Cardiac fibroblast (primary cell): ENCODE measurements at places on chromosomes 3 and 15.

DNA sequence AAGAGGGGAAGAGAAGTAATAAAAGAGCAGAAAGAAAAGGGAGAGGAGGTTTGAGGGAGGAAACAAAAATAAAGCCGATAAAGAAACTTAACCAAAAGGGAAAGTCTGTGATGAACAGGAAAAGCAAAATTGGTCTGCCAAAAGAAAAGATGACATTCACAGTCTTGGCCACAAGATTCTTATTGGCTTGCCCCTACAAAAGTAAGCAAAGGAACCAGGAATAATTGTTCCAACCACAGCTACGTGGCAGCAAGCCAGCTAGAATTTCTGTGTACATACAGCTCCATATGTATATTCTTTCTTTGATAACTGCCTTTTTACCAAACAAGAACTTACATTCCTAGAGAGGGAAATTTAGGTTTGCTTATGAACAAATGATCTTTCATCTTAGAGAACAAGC lies 79.6 kb downstream of the MLH1 start:
- DNase-seq: peak; percentile 80

GRCh38 chr3:53643757-53644156 lies 149.3 kb downstream of the CACNA1D start:
- no peak for DNase-seq

DNA sequence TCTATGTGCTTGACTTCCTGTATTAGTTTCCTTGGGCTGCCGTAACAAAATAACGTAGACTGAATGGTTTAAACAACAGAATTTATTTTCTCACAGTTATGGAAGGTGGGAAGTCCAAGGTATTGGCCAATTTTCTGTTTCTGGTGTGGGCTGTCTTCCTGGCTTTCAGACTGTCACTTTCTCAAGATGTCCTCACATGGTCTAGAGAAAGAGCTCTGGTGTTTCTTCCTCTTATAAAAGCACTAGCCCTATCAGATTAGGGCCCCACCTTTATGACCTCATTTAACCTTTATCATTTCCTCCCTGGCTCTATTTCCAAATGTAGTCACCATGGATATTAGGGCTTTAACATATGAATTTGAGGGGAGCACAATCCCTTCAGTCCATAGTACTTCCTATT lies 54.6 kb downstream of the SPRED1 start:
- no peak for DNase-seq

DNA sequence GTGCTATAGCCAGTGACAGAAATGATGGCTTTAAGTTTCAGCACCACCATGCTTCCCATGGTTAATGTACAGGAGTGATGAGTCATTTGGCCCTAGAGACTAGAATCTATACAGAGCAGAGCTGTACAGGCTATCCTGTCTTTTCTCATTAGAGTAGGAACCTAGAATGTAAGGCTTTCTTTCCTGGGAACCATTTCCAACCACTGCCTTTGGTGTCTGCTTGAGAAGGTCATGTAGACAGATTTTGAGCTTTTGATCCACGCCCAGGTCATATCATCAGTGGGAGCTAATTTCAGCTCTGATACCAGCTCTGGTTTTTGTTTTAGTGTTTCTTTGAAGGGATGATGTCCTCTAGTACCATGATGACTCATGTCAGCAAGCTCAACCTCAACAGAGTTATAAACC lies 543.1 kb downstream of the NTRK3 start:
- DNase-seq: no peak

DNA sequence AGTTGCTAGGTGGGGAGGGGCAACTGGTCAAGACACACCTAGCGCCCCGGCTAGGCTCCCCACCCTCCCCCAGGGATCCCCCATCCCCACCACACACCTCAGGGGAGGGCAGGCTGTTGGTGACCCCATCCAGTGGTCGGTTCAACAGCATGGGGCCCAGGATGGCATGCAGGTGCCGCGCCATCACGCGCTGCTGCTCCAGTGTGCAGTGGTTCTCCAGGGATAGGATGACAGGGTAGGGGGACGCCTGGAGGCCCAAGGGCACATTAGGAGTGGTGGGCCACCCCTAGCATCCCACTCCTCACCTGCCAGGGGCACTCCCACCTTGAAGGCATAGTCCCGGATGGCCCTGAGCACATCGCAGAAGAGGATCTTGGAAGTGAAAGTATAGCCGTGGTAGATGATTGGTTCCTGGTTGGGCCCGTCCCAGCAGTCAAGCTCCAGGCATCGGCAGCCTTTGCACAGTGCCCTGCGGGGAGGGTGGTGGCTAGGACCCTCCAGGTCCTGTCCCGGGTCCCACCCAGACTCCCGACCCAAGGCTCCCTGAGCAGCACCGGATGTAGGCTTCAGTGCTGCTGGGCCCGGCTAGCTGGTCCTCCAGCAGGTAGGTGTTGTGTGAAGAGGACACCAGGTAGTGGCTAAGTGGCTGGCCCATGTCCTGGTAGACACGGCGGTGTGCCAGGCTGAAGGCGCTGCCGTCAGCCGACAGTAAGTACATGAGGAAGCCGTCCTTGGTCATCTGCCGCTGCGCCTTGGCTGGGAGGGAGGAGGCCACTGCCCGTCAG lies 19.4 kb downstream of the VILL start:
- DNase-seq: no peak

DNA sequence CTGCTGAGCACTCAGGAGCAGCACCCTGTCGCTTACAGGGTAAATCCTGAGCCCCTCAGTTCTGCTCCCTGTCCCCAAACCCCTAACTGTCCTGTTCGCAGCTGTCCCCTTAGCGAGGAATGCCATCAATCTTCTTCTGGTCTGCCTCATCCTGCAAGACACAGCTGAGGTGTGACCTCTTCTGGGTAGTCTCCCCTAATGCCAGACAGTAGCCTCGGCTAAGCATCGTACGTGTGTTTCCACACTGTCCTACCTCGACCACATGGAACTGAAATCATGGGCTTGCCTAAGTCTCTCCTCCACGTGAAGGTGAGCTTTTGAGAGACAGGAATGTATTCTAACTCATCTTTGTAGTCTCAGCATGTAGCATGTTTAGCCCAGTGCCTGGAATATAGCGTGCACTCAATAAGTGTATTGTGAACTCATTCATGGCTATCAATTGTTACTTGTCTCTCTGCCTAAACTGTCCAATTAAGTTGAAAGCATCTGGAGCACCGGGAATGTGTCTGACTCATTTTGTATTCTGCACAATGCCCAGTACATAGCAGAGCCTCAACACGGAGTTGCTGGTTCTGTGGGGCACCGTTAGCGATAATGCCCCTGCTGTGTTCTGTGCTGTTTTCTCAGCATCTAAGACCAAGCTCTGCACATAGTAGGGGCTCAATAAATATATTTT lies 90.2 kb downstream of the HES1 start:
- DNase-seq: no peak

GRCh38 chr3:37987751-37988179 lies 2.8 kb upstream of the VILL start:
- no peak for DNase-seq

GRCh38 chr15:42921342-42921731 lies 759 bp upstream of the TTBK2 start:
- peak; percentile 25 for DNase-seq

GRCh38 chr3:16186086-16186485 lies 11.6 kb downstream of the GALNT15 start:
- no peak for DNase-seq

- DNase-seq: peak; percentile 96
Measured at GRCh38 chr15:58469432-58470353, 37.9 kb downstream of the LIPC start.

- no peak for DNase-seq
Measured at GRCh38 chr3:74106925-74107324, 482.2 kb upstream of the PDZRN3 start.

DNA sequence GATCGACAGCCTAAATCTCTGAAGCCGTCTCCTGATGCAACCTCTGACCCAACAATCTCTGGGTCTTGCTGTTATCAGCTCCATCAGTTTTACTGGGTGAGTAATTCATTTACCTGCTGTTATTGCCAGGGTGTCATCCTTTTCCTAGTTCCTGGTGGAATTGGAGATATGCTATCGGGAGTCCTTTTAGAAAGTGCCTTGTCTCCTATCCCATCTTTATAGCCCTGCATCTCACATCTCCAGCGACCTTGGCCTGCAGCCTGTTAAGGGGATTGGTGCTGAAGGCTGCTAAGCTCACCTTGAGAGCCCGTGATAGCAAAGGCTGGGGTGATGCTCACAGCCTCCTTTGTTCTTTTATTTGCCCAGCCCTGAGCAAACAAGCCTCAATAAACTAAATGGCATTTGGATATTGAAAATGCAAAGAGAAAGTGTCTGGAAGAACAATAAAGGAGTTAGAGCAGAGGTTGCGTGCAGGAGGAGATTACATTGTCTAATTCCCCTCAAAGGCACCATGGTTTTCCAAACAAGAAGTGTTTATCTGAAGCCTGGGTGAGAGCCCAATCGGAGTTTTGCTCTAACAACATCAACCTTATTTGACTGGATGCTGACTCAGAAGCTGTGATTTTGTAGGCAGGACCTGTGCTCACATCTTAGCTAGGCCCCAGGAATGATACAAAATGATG lies 101.8 kb downstream of the RPLP1 start:
- DNase-seq: no peak

- no peak for DNase-seq
Measured at GRCh38 chr3:144708437-144708836, 736.8 kb downstream of the DIPK2A start.

DNA sequence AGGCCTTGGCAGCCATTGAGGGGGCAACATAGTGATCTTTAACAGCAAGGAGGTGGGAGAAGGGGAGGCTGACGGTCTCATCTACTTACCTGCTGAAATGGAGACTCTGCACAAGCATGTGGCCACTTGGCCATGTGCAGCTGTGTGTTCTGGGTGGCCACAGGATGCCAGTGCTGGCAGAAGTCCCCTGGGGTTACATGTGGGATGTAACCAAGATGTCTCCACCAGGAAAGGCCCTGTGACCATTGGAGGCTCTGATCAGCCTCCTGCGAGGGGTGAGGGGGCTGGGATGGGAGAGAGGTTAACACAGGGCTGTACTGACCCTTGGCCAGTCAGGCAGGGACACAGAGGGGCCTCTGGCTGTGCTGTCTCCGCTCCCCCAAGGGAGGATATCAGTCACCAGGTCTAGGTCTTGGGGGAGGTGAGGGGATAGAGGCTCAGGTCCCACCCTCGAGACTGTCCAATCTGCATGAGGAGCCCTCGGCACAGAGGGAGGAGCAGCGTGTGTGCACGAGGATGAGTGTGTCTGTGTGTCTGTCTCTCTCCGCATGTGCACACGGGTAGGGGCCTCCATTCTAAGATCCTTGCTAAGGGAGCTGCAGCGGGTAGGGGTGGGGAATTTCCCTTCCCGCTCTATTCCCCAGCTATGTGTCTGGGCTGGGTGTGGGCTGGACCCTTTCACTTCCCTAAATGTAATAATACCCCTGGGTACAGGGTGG lies 19.5 kb downstream of the PRKCD start:
- DNase-seq: no peak
